ENCODE measurements at places on chromosomes 6 and 20.
A peak's percentile ranks its signal among the peaks of the same experiment; 100 is the strongest.

GRCh38 chr6:153980171-153980570 lies 58.9 kb upstream of the OPRM1 start:
- no peak for DNase-seq

- peak; percentile 53 for DNase-seq
Observed at GRCh38 chr20:10508060-10508459, 73.0 kb downstream of the SLX4IP start.

GRCh38 chr6:110101885-110102284 lies 77.6 kb downstream of the WASF1 start:
- no peak for DNase-seq

DNA sequence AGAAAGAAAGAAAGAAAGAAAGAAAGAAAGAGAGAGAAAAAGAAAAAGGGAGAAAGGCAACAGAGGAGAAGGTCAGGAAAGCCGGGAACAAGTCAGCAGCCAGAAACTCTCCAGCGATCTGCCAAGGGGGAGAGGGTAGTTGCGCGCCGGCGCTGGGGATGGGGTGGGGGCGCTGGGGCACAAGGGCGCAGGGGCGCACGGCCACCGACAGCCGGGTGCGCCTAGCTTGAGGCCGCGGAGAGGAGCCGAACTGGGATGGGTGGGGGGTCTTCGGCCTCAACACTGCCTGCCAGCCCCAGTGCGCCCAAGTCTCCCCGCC lies 533 bp upstream of the RSPO3 start:
- no peak for DNase-seq

GRCh38 chr20:32252189-32252588 lies 25.3 kb upstream of the KIF3B start:
- no peak for DNase-seq

- DNase-seq = peak; percentile 53
Observed at GRCh38 chr6:74749211-74750147, 456.4 kb downstream of the COL12A1 start.

DNA sequence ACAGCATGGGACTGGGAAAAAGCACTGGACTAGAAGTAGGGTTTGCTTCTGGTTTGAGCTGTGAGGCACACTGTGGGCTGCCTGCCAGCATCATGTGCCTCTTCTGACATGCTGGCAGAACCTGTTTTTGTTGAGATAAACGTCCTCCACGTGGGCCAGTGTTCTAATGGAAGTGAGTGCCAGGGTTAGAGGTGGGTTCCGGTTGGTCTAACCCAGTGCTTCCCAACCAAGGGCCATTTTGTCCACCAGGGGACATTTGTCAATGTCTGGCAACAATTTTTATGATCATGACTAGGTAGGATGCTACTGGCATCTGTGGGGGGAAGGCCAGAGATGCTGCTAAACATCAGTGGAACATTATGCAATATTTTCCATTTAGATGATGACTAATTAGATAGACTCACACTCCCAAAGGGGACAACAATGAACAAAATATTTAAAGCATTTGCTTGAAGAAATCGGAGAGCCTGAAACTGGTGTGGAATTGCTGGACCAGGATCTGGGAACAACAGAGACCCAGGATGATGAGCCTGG lies 7.8 kb upstream of the APMAP start:
- peak; percentile 98 for DNase-seq

DNA sequence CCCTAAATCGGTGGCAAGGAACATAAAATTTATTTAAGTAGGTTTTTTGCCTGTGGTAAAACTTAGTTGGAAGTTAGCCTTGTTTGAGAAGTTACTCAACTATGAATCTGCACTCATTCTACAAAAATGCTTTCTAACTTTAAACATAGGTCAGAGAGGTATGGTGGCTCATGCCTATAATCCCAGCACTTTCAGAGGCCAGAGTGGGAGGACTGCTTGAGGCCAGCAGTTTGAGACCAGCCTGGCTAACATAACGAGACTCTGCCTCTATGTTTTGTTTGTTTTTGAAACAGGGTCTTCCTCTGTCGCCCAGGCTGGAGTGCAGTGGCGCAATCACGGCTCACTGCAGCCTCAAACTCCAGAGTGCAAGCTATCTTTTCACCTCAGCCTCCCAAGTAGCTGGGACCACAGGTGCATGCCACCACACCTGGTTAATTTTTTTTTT lies 16.2 kb downstream of the USP49 start:
- DNase-seq = peak; percentile 90

DNA sequence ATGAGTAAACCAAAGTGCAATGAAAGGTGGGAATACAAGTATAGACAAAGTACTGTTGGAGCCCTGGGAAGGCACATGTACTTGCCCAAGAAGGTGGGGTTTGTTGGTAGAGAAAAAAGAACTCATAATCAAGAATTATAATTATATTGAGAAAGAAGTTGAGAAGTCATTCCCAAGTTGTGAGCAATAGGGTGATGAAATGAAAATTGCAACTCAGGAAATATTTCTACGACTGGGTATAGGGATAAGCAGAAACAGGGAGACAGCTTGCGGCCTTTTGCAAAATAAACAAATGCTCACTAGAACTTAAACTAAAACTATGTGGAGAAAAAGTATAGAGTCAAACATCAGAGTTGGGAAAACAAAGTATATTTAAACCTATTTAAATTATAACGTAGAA lies 250.7 kb upstream of the FAM83B start:
- peak; percentile 55 for DNase-seq

DNA sequence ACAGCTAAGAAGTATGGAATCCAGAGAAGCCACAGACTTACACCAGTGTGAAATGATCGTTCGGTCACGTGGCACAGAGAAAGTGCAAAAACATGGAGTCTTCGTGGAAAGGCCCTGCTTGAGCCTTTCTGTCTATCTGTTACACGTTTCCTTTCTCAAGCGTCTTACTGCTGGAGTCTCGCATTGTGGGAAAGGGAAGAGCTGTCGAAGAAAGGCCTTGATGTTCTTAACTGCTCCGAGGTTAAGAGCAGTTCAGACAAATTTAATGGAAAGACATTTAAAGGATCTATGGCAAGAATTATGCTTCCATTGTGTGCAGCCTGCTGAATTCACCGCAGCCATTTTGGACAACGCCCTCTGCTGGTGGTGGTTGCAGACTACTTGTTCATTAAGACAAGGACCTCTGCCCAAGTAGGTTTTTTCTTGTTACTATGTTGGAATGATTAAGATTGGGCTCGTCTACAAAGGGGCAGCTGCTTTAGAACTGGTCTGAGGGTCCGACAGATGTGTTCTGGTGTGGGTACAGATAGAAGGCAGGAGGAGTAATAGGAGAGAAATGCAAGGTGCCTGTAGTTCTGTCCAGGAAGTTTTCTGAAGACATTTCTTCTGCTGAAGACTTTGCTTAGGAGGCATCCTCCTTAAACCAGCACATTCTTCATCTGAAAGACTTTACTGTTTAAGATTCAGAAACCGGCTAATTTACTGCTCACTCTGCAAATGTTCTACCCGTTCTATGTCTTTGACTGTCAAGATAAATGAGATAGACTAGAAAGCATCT lies 24.7 kb upstream of the CCN6 start:
- DNase-seq = no peak

DNA sequence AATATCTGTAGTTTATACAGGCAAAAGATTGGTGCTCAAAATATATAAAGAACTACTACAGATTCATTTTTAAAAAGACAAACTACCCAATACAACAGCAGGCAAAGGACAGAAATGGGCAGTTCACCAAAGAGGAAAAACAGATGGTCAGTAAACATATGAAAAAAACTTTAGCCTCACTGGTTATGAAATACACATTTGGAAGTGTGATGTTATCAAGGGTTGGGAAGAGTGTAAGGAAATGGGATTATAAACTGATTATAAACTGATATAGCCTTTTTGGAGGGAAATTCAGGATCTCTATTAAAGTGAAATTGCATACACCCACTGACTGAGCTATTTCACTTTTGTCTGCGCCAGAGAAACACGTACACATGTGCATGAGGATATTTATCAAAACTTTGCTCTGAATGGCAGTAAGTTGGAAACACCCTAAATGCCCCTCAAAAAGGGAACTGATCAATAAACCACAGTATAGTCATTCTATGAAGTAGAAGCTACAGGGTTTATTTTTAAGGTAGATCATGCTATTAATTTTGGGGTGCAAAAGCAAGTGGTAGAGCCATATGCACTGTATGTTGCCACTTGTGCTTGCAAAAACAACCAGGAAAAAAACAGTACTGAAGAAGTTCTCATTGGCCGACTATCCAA lies 32.2 kb upstream of the ARFGEF2 start:
- no peak for DNase-seq

DNA sequence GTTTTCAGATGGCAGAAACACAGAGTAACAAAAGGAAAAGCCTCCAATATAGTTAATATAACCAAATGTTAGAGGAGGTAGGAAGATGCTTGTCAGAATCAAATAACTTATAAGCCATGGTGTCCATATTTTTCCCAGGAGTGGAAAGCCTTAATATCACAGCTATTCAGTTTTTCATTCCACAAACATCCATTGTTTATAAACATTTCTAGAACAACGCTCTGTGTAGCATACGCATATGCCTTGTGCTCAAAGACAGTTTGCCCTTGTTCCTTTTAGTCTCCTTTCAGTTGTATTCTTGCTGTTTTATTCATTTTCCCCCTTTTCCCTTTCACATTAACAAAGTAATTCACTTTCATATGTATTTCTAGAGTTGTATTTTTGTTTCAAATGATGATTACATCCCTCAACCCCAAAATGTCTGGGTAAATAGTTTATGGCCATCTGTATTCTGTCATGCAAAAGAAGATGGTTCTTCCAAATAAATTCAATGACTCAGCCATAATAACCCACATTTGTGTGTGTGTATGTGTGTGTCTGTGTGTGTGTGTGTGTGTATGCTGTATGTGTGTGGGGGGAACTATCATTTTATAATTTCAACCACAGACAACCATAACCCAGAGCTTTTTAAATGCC lies 455.7 kb upstream of the SOX4 start:
- peak; percentile 62 for DNase-seq

All from AG10803 (cell line).